Breast epithelium (tissue), 4 donors: ENCODE measurements at places on chromosomes 1 and 21.

- H3K27me3 ChIP-seq = no peaks in the 10 kb centered on the region
- H3K4me3 ChIP-seq = no peak overlapping the region
- peak overlapping the region; percentile 67 for H3K27ac ChIP-seq
- H3K4me1 ChIP-seq = no peaks in the 10 kb centered on the region
- DNase-seq = no peak
- H3K36me3 ChIP-seq = no peaks in the 10 kb centered on the region
Observed at GRCh38 chr1:159911326-159912070, 11.5 kb upstream of the CFAP45 start.

DNA sequence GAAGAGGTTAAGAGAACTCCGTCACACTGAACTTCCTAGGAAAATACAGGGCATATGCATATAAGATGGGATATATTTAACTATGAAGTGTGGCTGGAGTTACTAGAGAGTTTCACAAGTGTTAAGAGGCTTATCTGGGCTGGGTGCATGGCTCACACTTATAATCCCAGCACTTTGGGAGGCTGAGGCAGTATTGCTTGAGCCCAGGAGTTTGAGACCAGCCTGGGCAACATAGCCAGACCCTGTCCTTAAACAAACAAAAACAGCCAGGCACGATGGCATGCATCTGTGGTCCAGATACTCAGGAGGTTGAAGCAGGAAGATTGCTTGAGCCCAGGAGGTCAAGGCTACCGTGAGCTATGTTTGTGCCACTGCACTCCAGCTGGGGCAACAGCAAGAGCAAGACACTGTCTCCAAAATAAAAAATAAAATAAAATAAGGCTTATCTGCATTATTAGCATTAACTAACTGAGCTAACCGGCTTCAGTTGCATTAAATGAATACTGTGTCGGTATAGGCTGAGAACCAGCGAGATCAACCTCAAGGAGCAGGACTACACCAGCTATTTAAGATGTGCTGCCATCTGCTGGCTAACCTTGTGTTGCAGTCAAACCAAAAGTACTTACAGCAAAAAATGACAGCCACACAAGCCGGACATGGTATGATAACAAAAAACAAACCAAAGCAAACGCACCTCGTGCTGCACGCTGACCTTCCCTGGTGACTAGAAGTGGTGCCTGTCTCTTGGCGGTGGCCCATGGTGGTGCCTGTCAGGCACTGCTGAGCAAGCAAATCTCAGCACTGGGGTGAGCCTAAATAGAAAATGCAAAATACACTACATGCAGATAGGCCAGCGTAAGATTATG, 19.7 kb upstream of the RBBP5 start:
- no peak overlapping the region for H3K4me3 ChIP-seq
- no peaks in the 10 kb centered on the region for H3K27me3 ChIP-seq
- DNase-seq = peak; percentile 47
- no peaks in the 10 kb centered on the region for H3K4me1 ChIP-seq
- no peaks in the 10 kb centered on the region for H3K36me3 ChIP-seq
- no peak overlapping the region for H3K27ac ChIP-seq

- no peak overlapping the region for H3K27ac ChIP-seq
- no peaks in the 10 kb centered on the region for H3K36me3 ChIP-seq
- H3K4me1 ChIP-seq = no peaks in the 10 kb centered on the region
- DNase-seq = no peak
Observed at GRCh38 chr1:23597635-23598388, 38.5 kb upstream of the ID3 start.

- no peak overlapping the region for H3K27ac ChIP-seq
- no peaks in the 10 kb centered on the region for H3K36me3 ChIP-seq
- peak; percentile 33 for DNase-seq
- no peaks in the 10 kb centered on the region for H3K4me1 ChIP-seq
- H3K4me3 ChIP-seq = no peak overlapping the region
Observed at GRCh38 chr1:206803221-206803730, 31.0 kb upstream of the IL10 start.

DNA sequence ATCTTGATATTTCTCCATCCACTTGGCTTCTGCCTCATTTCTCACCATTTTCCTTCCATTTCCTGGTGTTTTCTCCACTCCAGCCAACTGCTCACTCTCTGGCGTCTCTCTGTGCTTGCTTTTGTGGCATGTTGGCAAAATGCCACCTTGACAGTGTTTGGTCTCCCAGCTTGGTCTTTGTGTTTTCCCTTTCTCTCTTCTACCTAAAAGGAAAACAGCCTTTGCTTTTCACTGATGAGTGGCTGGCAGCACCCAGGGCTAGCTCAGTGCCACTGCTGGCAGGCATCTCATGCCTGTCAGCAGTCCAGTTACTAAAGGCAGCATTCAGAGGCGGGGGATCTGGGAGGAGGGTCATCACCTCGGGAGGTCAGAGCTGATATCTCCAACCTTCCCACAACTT, 55.3 kb upstream of the DSCAM start:
- no peaks in the 10 kb centered on the region for H3K27me3 ChIP-seq
- H3K4me3 ChIP-seq = no peak overlapping the region
- H3K36me3 ChIP-seq = no peaks in the 10 kb centered on the region

- H3K4me3 ChIP-seq = no peak overlapping the region
- no peaks in the 10 kb centered on the region for H3K4me1 ChIP-seq
- no peak for DNase-seq
- no peaks in the 10 kb centered on the region for H3K36me3 ChIP-seq
- no peaks in the 10 kb centered on the region for H3K27me3 ChIP-seq
- H3K27ac ChIP-seq = no peak overlapping the region
Observed at GRCh38 chr1:20404466-20404865, 81.5 kb downstream of the CAMK2N1 start.

GRCh38 chr1:24591781-24592180, 35.9 kb downstream of the NCMAP start:
- H3K4me3 ChIP-seq = no peak overlapping the region
- no peak for DNase-seq
- no peaks in the 10 kb centered on the region for H3K27me3 ChIP-seq
- no peaks in the 10 kb centered on the region for H3K4me1 ChIP-seq
